ENCODE measurements at places on chromosomes 12 and 14.

- DNase-seq: no peak
Observed at GRCh38 chr12:129101816-129102215, 248.5 kb downstream of the GLT1D1 start.

DNA sequence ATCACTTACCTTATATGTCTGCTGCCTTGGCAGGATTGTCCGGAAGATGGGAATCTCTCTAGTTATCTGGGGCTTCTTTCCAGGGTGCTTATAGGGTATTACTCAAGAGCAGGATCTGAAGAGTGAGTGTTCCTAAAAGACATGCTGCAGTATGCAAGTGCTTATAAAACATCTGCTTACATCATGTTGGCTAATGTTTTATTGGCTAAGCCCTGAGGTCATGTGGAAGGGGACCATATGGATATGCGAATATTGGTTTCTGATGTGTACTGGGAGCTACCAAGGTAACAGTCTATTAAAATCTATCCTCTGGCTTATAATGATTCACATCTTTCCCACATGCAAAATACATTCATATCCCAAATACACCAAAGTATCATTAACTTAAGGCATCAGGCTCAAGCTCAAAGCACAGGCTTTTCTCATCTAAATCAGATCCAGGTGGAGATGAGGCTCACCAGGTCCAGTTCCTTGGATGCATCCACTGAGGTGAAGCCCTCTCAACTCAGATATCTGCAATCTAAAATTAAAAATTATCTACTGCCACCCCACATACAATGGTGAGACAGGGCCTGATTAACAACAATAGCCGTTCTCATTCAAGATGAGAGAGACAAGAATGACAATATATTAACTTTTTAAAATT lies 29.8 kb downstream of the LRRIQ1 start:
- no peak for DNase-seq

DNA sequence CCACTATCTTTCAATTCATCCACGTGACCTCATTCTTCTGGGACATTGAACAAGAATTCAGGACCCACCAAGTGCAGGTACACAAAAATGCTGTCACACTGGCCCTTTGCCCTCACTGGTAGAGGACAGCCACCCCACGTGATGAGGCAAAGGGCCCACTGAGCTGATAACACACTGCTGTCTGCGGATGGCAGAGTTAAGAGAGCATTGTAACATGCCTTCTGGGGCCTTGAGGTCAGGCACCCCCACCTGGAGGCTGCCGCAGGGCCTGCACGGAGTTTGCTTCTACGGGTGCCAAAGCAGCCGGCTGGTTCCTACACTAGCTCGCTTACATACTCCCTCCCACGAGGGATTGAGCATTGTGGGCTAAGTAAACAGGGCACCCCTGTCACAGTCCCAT lies 101.0 kb downstream of the LRIG3 start:
- no peak for DNase-seq

- no peak for DNase-seq
Observed at GRCh38 chr12:60106214-60106613, 510.4 kb downstream of the SLC16A7 start.

DNA sequence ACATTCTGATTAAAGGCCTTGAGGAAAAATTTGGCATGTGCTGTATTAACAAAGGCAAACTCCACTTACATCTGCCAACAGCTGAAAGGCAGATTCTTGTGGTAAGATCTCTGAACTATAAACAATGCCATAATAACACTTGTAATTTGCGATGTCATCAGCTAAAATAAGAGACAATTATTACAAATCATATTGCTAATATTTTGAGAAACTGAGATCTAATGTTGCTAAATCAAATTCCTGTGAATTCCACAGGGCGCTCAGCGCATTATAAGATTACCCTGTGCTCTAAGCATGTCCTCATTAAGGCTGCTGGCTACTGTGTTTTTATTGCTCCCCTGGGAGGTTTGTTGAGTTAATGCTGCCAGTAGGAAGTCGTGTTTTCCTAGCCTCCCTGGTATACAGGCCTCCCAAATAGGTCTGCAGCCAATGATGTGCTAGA lies 244.8 kb downstream of the DACT1 start:
- no peak for DNase-seq

DNA sequence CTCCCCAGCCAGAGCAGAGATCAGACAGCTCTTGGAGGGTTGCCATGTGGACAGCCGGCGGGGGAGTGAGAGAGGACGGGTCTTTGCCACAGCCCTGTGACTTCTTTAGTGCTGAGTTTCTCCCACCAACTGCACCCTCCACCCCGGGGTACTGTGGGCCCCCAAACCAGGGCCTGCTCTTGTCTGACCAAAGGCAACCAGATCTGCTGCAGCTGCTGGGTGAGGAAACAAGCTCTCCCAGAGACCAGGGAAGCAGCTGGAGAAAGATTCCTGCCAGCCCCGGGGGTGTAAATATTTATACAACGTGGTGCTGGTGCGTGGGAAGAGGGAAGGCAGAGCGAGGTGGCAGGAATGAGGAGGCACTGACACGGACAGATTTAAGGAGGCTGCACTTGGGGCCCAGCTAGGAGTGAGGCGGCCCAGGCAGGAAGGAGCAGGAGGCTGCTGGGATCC lies 14.3 kb upstream of the ZFP36L1 start:
- no peak for DNase-seq

- DNase-seq: no peak
Observed at GRCh38 chr14:88420187-88420586, 34.7 kb downstream of the SPATA7 start.

- no peak for DNase-seq
Observed at GRCh38 chr12:53991077-53991460, 6.1 kb downstream of the HOXC10 start.

DNA sequence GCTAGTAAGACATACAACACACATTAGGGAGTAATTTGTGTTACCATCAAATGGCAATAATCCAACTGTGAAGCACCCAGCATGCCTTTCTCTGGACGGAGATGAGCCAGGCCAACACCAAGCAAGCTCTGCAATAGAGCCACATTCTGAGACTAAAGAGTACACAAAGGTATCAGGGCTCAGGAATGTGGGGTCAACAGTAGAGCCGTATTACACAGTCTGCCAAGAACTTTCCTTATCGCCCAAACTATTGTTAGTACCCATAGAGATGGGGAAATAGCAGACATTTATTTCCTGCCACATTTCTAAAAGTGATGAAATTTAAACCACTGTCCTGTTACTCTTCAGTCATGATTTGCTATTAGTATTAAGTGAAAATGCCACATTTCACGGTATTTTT lies 113.7 kb downstream of the BMP4 start:
- DNase-seq: no peak

- no peak for DNase-seq
Observed at GRCh38 chr12:86254399-86255107, 1.6 kb downstream of the MGAT4C start.

- no peak for DNase-seq
Observed at GRCh38 chr12:57898308-57898970, 42.9 kb upstream of the ATP23 start.

DNA sequence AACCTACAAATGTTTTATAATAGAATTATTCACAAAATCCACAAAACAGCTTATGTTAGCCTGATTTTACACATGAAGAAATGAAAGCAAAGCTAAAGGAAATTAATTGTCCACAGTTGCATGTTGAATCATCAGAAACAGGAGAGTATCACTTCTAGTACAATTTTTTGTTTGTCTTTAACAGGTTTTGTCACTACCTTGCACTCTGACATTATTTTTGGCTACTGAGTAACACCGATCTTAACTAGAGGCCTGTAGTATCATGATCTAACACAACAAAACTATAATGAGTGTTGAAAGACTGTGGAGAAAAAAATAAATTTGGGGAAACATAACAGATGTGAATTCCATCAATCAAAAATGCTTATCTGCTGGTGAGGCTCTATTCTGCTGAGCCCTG lies 60.1 kb downstream of the TAOK3 start:
- DNase-seq: no peak

GRCh38 chr14:71498212-71498611 lies 434.0 kb upstream of the RGS6 start:
- DNase-seq: no peak

DNA sequence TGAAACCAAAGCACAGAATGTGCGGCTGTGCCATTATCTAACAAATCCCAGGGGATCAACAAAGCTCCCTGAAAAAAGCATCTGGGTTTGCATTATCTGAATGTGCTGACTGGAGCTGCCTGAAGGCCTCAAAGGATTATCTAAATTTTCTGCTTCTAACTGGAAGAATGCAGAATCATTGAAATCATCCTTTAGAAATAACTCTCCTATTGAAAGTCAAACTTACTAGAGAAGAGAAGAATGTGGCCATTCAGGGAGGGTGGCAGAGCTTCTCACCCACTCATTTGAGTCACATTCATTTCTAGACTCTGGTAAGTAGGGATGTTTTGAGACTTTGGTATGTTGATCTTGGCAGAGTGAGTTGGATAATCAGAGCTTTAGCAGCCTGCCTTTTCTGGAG lies 220.6 kb upstream of the RGS6 start:
- DNase-seq: no peak

DNA sequence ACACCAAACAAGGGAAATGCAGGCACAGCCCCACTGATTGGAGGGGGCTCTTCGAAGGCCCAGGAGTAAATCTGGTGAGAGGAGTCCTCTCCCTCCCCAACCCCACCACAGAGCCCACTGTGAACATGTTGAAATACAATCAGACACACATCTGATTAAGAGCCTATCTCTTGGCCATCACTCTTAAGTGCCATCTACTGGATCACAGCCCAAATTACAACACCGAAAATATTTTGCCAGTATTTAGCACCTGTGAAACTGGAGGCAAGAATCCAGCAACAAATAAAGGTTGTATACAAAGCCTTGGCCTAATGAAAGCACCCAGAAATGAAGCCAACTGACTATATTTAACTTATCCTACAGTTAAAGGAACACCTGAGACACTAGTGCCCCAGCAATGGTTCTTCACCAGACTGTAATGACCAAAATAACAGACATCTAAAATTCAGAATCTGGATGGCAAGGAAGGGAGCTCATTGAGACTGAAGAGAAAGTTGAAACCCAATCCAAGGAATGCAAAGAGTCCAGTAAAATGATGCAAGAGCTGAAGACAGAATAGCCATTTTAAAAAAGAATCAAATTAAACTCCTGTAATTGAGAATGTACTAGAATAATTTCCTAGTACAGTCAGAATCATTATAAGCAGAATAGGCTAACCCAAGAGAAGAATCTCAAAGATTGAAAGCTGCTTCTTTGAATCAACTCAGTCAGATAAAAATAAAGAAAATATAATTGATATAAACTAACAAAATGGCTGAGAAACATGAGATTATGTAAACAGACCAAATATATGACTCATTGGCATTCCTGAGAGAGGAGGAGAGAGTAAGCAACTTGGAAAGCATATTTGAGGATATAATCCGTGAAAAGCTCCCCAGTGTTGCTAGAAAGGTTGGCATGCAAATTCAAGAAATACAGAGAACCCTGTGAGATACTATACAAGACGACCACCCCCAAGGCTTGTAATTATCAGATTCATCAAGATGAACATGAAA lies 1117.0 kb downstream of the FLRT2 start:
- no peak for DNase-seq

DNA sequence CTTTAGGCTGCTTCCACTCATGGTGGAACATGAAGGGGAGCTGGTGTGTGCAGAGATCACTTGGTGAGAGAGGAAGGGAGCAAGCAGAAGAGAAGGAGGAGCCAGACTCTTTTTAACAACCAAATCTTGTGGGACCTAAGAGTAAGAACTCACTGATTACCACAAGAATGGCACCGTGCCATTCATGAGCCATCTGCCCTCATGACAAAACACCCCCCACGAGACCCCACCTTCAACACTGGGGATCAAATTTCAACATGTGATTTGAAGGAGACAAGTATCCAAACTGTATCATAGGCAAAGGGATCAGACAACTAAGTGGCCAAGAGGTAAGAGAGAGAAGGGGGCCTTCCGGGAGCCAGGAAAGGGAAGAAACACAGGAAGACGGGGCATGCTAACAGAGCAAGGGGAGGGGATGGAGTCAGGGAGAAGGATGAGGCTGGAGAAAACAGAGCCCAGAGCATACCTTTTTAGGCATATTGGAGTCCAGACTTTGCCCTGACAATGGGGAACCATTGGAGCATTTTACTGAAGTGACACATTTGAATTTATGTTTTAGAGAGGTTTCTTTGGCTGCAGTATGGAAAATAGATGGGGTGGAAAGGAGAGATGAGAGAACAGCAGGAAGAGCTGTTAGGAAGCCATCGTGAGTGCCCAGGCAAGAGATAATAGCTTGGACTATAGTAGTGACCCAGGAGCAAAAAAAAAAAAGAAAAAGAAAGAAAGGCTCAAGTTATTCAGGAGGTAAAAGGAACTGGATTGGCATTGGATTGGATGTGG lies 204.4 kb upstream of the NUDT4 start:
- no peak for DNase-seq

DNA sequence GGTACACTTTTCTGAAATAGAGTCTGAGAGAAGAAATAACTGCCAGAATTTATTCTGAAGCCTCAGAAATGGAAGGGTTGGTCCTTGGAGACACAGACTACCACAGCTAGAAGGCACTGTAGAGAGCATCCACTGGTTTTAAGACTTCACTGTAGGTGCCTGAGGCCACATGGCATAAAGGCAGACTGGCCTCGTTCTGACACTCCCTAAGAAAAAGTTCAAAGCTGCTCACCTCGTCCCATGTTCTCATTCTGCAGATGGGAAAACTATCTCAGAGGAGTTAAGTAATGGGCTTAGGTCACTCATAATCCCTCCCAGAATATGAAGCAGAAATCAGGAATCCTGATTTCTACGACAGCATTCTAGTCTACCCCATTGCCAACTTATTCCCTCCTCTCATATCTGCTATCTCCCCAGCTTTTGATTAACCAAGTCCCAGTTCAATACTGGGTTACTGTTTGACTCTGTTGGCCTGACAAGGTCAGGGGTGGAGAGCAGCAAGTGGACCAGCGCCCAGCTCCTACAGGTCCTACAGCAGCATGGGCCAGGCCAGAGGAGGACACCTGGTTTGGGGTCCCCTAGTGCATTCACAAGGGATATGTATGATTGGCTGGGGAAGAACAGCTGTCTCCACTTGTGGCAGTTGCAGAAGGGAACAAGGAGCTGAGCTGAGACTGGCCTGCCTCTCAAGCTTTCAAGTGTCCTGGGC lies 3.7 kb downstream of the ITGA5 start:
- no peak for DNase-seq

GRCh38 chr14:50040401-50040775 lies 76.0 kb downstream of the VCPKMT start:
- no peak for DNase-seq

- no peak for DNase-seq
Observed at GRCh38 chr12:30874455-30875321, 51.9 kb upstream of the TSPAN11 start.

Measured in activated T-cell treated with anti-CD3 and anti-CD28 coated beads for 1 hour (primary cell).